ENCODE measurements at places on chromosomes 4 and X.

- DNase-seq: no peak
Observed at GRCh38 chr4:95742872-95743271, 97.0 kb upstream of the PDHA2 start.

- DNase-seq: no peak
Observed at GRCh38 chr4:82984459-82984858, 26.2 kb downstream of the LIN54 start.

- DNase-seq: no peak
Observed at GRCh38 chr4:186170966-186171365, 20.4 kb upstream of the CYP4V2 start.

GRCh38 chr4:176780995-176781738 lies 11.6 kb downstream of the VEGFC start:
- no peak for DNase-seq

- DNase-seq: no peak
Observed at GRCh38 chrX:78327370-78328086, at the start of gene CYSLTR1. Gene CYSLTR1 (minus strand): TSS chrX:78327611. CDS start chrX:78273746, 53,865 bp downstream.

DNA sequence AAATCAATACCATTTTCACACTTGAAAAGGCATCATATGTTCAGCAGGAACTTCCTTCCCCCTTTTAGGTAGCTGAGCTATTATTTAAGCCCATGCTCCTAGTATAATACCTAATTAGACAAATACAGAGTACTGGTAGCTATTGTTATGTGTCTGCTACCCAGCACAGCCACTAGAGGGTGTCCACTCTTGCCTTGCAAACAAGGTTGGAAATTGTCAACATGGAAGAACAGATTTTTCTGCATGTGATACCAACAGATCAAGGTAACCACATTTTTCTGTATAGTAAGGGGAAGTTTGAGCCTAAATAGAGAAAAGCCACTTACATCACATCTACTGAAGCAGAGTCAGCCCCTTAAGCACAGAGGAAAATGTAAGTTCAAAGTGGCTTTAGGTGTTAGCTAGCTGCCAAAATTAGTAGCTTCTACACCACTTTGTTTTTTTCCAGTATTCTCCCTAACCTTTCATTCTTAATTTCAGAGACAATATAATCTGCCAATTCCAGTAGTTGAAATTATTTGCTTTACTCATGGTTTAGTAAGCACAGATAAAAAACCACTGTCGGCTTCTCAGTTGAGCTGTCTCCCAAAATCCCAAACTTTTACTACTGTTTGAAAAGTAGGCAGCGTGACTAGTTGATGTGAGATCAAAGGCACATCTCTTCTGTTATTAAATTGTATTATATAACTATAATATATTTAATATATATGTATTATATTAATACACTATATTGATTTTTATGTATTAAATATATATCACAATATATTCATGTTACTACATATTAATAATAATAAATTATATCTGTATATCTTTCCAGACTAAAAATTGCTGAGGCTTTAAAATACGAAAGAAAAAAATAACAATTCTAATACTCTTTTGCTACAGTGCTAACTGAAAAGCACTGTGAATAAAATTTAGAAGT lies 38.2 kb downstream of the EDNRA start:
- DNase-seq: no peak

DNA sequence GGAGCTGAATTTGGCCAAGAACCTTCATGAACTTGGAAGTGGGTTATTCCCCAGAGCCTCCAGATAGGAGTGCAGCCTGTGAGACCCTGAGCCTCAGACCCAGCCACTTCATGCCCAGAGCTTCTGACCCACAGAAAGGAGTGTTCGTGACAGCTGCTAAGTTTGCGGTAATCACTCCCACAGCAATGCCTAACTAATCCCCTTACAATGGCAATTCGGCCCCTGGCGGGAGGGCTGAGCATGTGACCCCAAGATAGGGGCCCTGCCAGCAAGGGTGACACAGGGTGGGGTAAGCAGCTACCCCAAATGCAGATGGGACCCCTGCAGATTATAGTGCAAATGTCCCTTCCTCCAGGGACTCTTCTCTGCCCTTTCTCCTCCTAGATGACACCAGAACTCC lies 22.5 kb downstream of the PNMA6E start:
- no peak for DNase-seq

DNA sequence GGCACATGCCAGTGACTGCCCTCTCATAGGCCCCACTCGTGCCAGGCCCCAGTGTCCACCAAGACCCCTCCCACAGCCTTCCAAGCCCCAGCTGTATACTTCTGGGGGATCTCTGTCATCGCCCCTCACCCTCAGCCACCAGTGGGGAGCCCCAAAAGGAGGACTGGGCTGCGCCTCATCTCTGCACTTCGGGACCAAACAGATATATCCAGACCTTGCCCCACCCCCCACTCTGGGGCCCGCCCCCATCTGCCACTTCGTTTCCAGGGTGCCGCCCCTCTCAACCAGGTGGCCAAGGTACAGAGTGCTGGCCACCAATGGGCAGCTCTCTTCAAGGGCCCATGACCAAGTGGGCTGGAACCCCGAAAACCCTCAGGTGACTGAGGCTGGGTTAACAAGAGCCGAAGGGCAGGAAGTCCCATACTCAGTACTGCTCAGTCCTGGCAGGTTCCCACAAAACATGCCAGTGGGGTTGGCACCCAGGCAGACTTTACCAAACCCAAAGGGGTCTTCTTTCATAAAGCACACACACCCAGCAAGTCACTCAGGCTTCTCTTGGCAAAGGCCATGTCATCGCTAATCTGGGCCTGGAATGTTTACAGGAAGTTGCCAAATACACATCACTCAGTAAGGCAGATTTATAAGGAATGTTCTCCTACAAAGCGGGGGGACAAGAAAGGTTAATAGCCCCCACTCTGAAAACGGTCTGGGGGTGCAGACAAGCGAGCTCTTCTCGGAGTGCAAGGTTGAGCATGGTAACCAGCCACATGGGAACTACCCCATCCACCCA lies 4.4 kb downstream of the ZFYVE28 start:
- no peak for DNase-seq

GRCh38 chrX:103531002-103531401 lies 11.7 kb upstream of the RAB40A start:
- DNase-seq: no peak

- no peak for DNase-seq
Observed at GRCh38 chrX:149572743-149573142, 14.5 kb downstream of the MAGEA9B start.

GRCh38 chr4:147056940-147057610 lies 111.4 kb upstream of the TTC29 start:
- no peak for DNase-seq

- no peak for DNase-seq
Observed at GRCh38 chr4:3436798-3437581, 4.8 kb upstream of the HGFAC start.

DNA sequence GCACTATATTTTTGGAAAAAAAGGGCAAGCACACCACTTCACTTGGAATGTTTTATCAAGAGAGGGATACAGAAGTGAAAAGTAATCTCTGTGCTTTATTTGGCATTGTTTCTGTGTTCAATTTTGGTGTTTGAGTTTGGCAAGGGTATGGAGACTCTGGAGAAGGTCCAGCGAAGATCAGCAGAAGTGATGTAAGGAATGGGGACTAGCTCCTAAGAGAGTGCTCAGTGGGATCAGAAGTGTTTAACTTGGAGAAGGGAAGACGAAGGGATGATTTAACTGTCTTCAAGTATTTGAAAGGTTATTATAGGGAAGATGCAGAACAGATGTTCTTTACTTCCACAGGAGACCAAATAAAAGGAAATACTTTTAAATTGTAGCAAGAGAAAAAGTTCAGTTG lies 74.3 kb downstream of the CFAP299 start:
- DNase-seq: no peak

DNA sequence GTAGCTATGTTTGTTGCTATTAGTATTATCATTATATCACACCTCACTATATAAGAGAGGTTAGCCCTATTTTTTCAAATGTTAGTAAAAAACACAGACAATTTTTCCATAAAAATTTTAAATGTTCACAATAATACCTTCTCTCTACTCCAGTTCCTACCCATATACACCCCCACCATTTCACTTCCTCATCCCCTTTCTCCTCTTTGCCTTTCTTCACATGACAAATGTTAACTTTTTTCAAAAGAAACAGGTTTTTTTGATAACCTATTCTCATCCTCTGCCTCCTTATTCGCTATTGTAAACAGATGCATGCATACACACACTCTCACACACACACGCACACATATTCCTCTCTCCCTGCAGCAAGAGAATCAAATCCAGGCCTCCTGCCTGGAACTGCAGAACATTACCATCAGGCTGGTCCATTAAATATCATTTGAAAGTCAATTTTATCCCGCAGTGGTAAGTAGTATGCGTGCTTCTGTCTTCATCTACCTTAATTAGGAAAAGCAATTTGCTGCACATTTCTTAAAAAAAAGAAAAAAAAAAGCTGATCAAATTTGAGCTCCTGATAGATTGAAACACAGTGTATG lies 55.5 kb downstream of the MID1IP1 start:
- no peak for DNase-seq

- DNase-seq: no peak
Observed at GRCh38 chr4:145279122-145279960, 99.0 kb upstream of the OTUD4 start.

DNA sequence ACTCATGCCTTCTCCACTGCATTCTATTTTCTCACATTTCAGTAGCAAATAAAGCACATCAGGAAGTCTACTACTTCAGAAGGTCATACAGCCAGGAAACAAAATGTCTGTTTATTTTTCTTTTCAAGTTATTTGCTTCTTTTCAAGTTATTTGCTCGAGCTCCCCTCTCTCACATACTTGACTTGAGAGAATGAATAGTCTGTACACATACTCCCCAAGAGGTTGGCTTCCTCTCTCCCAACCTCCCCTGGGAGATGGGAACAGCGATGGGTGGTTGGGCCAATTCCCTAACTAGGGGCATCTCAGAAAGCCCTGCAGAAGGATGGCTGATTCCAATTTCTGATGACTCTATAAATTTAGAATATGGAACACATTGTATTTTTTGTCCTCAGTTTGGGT lies 64.7 kb upstream of the PTPN13 start:
- DNase-seq: no peak

DNA sequence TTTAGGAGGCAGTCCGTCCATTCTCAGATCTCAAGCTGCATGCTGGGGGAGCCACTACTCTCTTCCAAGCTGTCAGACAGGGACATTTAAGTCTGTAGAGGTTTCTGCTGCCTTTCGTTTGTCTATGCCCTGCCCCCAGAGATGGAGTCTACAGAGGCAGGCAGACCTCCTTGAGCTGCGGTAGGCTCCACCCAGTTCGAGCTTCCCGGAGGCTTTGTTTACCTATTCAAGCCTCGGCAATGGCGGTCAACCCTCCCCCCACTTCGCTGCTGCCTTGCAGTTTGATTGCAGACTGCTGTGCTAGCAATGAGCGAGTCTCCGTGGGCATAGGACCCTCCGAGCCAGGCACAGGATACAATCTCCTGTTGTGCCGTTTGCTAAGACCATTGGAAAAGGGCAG lies 10.7 kb upstream of the ADH5 start:
- no peak for DNase-seq

- no peak for DNase-seq
Observed at GRCh38 chrX:17552044-17552650, 177.1 kb downstream of the NHS start.

- no peak for DNase-seq
Observed at GRCh38 chr4:118680808-118681207, 4.4 kb upstream of the METTL14 start.

- no peak for DNase-seq
Observed at GRCh38 chrX:152945021-152945979, 47.4 kb downstream of the ZNF185 start.

- DNase-seq: no peak
Observed at GRCh38 chrX:35829501-35829900, 31.4 kb downstream of the MAGEB16 start.

DNA sequence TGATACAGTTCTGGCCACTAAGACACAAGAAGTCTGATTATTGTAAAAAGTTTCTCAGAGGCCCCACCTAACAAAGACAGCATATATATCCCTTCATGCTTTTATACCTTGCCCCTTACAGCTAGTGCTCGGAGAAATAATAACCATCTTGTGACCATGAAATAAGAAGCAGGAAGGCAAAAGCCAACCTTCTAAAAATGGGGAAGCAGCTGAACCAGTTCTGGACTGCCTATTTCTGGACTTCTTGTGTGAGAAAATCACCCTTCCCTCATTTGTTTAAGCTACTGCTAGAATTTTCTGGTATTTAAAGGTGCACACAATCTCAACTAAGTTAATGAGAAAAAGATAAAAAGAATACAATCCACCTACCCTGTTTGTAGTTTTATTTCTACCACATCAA lies 87.5 kb downstream of the CNOT6L start:
- no peak for DNase-seq

- no peak for DNase-seq
Observed at GRCh38 chr4:110963662-110964280, 340.9 kb upstream of the PITX2 start.

GRCh38 chr4:85658766-85659439 lies 184.0 kb downstream of the ARHGAP24 start:
- DNase-seq: no peak

- no peak for DNase-seq
Observed at GRCh38 chr4:13244444-13244843, 239.7 kb downstream of the RAB28 start.

GRCh38 chr4:53752124-53752523 lies 160.8 kb upstream of the LNX1 start:
- no peak for DNase-seq
